Stimulated activated naive CD4-positive, alpha-beta T cell (primary cell): ENCODE measurements at places on chromosomes 3 and 15.

- DNase-seq: no peak
These were observed 256.5 kb downstream of the AGBL1 start for GRCh38 chr15:86336051-86336788.

DNA sequence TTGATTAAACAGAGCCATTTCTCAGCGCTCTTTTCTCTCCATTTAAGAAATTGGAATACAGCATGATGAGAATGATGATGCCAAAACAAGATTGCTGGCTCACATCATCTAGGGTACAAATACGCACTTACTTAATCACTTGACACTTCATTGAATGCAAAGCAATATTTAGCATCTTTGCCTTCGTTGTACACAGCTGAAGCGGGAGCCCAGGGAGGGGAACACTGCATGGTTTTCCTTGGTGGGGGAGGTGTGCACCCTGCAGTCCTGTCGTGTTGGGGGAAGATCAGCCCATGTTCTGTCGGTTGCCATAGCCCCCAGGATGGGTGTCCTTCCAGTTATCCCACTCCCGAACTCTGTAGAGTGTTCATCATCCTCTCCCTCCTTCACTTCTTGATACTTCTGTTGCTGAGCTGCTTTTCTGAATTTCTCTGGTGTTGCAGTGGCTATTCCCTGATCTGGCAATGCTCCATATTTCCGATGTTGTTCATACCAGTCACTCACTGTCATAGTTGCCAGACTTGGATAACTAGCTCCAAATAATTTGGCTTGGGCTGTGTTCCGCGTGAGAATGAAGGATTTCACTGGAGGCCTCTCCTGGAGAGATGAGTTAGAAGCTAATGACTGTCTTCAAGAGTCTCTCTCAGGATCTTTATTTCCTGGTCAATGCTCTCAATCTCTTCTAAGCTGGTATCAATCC is 50.1 kb upstream of the DYNC1LI1 start:
- no peak for DNase-seq

GRCh38 chr3:167814441-167814951 is 79.0 kb downstream of the SERPINI1 start:
- no peak for DNase-seq

GRCh38 chr3:105533960-105534359 is 167.3 kb downstream of the ALCAM start:
- DNase-seq: no peak

- no peak for DNase-seq
These were observed 51.7 kb downstream of the CHSY1 start for GRCh38 chr15:101200181-101200580.

DNA sequence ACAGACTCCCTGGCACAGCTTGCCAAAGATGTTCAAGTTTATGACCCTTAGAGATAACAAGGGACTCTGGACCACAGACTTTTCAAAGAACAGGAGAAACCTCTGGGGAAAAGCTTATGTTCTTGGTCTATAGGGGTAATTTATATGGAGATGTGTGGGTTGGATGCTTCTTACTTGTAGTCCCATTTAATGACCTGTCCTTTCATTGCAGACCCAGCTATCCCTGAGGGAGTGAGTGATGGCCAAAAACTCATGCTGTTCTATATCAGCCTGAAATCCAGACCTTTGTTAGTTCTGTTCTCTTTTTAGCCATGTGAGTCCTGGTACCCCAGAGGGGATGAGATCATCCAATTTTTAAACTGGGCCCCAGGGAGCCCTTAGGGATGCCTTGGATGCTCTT is 43.7 kb upstream of the MRPL3 start:
- DNase-seq: no peak

DNA sequence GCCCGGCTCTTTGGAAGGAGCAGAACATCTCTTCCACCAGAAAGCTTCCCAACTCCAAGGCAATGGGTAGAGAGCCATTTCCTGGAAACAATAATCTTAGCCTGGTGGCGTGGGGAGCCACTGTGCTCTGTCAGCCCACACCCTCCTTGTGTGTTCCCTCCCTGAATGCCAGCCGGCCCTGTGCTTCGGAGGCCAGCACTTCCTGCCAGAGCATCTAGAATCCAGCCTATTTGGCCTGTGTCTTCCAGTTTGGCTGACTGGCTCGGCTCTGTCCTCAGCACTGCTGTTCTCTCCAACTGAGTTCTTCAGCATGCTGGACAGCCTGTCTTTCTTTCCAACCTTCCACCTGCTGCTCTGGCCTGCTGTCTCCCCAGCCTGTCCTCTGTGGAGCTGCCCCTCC is 349.3 kb downstream of the MFSD1 start:
- no peak for DNase-seq

- DNase-seq: no peak
These were observed 44.0 kb upstream of the MANF start for GRCh38 chr3:51340989-51341636.

GRCh38 chr3:173933113-173933512 is 535.6 kb downstream of the NLGN1 start:
- DNase-seq: no peak

DNA sequence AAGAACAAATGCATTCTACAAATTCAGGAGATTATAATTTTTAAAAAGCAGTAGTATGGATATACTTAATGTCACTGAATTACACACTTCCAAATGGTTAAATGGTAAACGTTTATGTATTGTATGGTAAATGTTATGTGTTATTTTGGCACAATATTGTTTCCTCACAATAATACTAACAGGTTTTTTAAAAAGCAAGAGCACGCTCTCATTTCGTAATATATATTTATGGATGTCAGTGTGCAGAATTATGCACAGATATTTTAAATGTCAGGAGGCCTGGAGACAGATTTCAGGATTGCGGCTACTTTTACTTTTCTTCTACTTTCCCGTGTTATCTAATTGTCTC is 533 bp downstream of the ZNF445 start:
- no peak for DNase-seq
